ENCODE measurements at places on chromosomes 13 and 19.

GRCh38 chr19:6576869-6577475 is 14.0 kb downstream of the CD70 start:
- H3K27me3 ChIP-seq: no peaks in the 10 kb centered on the region
- DNase-seq: no peak

GRCh38 chr13:38366954-38367645 is 17.4 kb downstream of the UFM1 start:
- H3K27me3 ChIP-seq: no peaks in the 10 kb centered on the region
- H3K27ac ChIP-seq: no peak overlapping the region
- no peak for DNase-seq
- no peaks in the 10 kb centered on the region for H3K4me1 ChIP-seq
- H3K36me3 ChIP-seq: no peaks in the 10 kb centered on the region

DNA sequence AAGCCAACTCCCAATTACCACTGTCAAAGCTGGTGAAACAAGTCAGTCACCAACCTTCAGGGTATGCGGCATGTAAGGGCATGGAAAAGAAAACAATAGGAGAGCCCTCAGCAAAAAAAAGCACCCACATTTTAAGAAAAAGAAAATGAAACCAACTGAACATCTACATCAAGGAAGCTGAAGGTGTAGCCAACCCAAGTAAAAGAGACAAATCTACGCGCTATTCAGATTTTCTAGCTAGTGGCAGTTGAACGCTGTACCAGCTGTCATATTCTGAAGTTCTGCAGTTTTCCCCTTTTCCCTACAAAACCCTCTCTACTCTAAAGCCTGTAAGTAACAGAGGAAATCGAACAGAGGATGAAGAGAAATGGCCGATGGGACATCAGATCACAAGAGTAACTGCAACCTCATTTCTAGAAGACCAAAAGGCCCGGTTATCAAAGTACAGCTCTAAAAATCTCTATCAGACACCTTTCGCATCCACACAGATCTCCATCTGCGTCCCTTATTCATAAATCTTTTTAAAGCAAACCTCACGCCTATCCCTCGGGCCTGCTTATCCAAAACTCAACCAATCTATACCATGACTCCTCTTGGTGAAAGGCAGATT is 1.4 kb downstream of the MYCBP2 start:
- H3K27me3 ChIP-seq: no peaks in the 10 kb centered on the region
- DNase-seq: no peak
- H3K4me1 ChIP-seq: peaks cover 5% of the 10 kb centered on the region
- H3K4me3 ChIP-seq: peak overlapping the region; percentile 40
- H3K27ac ChIP-seq: peak overlapping the region; percentile 56

GRCh38 chr13:33185853-33186252 is 99.7 kb downstream of the STARD13 start:
- DNase-seq: no peak
- no peak overlapping the region for H3K27ac ChIP-seq
- no peak overlapping the region for H3K4me3 ChIP-seq
- no peaks in the 10 kb centered on the region for H3K4me1 ChIP-seq

Data from right lobe of liver (tissue), 6 donors.